Neural crest cell (in vitro differentiated cells): ENCODE measurements at places on chromosomes 5 and 9. TPM values are rescaled to one million over a fixed set of nuclear protein-coding genes. Genes with fewer than 3 reads are reported as not detected.

- no peak for DNase-seq
These were observed 12.6 kb upstream of the ERGIC1 start for GRCh38 chr5:172821340-172821985.

DNA sequence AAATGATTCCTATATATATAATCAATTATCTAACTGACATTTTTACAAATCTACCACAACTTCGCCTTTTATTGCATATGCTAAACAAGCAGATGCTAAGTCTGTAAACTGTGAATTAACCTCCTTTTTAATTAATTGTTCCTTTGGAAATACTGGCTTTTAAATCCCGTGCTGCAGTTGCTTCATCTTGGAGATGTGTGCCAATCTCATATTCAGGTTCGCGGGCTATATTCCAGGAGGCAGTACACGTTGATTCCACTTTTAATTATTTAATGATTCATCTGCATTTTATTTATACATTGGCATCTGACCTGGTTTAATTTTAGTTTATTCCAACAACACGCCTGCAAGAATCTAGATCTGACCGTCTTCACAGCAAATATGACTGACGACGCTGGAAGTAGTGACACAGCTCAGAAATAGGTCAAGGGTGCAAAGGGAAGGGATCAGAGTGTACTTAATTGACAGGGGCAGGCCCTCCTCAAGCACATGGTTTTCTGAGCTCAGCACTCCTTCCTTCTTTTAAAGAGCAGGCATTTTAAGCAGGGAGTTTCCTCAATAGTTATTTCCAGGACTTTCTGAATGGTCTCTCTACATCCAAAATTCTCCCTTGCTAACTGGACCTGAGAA lies 125.2 kb downstream of the GLIS3 start:
- no peak for DNase-seq

- DNase-seq, result no peak
These were observed 63.2 kb downstream of the PRR16 start for GRCh38 chr5:120527251-120527650.

GRCh38 chr9:4842213-4842612 lies 49.5 kb downstream of the RCL1 start:
- DNase-seq, result no peak

DNA sequence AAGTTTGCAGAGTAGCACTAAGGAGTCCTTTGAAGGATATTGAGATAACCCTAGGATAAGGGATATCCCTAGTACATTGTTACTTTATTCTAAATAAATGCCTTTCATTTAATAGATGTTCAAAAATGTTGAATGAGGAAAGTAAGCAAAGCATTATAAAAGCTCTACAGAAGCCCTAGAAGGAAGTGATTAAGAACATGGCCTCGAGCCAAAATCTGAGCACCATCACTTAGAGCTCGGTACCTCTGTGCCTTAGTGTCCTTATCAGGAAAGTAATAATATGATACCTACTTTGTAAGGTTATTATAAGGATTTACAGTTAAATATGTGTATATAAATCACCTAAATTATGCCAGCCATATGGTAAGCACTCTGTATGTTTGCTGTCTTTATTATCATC lies 242.6 kb downstream of the KIAA0825 start:
- no peak for DNase-seq

GRCh38 chr5:97141031-97141430 lies 1.4 kb downstream of the LIX1 start:
- no peak for DNase-seq

- no peak for DNase-seq
These were observed 121.6 kb upstream of the ADAMTS16 start for GRCh38 chr5:5018578-5018970.

- no peak for DNase-seq
These were observed 42.4 kb upstream of the PHYKPL start for GRCh38 chr5:178274781-178275537.

GRCh38 chr9:133759946-133760345 lies 21.8 kb upstream of the SARDH start:
- no peak for DNase-seq

DNA sequence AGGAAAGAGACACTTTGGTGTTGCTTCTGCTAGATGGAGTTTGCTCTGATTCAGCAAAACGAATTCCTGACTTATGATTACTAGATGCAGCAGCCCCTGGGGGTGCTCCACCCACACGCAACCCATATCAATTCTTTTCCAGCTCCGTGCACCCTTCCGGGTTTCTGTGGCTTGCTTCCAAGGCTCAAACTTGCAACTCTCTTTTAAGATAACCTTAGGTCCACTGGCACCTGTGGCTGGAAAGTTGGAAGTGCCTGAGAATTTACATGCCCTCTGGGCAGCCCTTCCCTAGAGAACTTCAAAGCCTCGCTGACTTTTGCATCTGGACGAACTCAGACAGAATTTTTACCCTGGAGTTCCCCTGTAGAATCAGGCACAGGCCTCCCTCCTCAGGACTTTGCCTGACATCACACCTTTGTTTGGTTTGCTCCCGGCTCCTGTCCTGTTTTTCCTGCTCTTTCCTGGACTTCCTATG lies 224.9 kb downstream of the SNX18 start:
- no peak for DNase-seq

The FOXD1 gene
- total RNA-seq, result 0.28 and 0.39 TPM in 2 replicates

The PRR16 gene
- not detected in 2 replicates for total RNA-seq
